Heart right ventricle (tissue), 16 donors: ENCODE measurements at places on chromosomes 5 and 9.
A peak's percentile ranks its signal among the peaks of the same experiment; 100 is the strongest.

DNA sequence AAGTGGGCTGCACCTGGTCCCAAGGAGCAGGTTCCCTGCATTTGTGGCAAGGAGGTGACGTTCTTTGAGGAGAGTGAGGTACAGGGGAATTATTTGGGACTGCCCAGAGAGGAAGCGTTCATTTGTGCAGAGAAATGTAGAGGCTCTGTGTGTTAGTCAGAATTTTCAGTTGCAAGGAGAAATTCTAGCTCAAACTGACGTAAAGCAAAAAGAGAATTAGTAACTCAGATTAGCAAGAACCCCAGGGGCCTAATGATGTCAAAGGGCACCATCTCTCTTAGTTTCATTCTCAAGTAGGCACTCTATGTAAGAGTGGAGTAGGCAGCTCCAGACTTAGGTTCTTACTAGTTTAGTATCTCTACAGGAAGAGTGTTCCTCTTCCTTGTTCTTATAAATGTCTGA lies 2.4 kb upstream of the TXN start:
- DNase-seq: no peak

DNA sequence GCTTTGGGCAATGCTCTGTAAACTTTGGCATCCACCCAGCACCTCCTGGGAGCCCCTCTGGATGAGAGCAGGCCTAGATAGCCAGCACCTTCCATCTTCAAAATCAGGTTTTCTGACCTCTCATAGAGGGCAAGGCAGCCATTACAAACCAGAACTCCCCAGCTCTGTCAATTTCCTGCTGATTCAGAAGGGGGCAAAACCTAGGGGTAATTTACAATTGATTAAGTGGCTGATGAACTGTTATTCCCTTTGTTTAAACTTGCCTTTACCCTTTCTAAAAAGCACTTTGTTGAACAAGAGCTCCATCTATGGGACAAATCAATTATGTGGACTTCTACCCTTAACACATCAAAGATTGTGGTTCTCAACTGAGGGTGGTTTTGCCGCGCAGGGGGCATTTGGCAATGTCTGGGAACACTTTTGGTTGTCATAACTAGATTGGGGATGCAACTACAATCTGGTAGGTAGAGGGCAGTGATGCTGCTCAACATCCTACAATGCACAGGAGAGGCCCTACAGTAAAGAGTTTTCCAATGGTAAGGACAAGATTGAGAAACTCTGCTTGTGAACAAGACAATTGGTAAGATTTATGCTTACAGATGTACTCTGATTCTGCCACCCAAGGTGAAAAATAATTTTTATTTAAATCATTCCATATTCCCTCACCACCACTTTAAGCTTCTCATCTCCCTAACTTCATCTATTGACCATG lies 184.1 kb downstream of the MARCHF11 start:
- DNase-seq: no peak

- no peak for DNase-seq
Measured at GRCh38 chr5:112329419-112330090, 89.5 kb downstream of the EPB41L4A start.

GRCh38 chr5:90378752-90379151 lies 30.8 kb downstream of the CETN3 start:
- no peak for DNase-seq

GRCh38 chr5:89457411-89458331 lies 574.7 kb upstream of the MEF2C start:
- peak; percentile 68 for DNase-seq

DNA sequence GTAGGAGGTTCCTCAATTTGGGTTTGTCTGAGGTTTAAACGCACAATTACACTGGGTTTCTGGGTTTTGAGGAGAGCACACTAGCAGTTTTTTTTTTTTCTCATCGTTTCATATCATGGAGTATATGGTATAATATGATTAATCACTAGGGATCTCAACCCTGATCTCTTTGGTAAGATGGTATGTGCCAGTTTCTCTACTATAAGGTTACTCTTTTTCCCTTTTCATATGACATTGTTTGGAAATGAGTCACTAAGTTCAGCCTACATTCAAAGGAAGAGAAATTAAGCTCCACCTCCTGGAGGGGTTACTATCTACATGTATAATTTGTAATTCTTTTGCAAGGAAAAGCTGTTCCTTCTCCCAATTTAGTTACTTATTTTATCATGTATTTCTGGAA lies 35.2 kb downstream of the MTRR start:
- no peak for DNase-seq

GRCh38 chr5:2517451-2517850 lies 234.0 kb downstream of the IRX2 start:
- DNase-seq: no peak

DNA sequence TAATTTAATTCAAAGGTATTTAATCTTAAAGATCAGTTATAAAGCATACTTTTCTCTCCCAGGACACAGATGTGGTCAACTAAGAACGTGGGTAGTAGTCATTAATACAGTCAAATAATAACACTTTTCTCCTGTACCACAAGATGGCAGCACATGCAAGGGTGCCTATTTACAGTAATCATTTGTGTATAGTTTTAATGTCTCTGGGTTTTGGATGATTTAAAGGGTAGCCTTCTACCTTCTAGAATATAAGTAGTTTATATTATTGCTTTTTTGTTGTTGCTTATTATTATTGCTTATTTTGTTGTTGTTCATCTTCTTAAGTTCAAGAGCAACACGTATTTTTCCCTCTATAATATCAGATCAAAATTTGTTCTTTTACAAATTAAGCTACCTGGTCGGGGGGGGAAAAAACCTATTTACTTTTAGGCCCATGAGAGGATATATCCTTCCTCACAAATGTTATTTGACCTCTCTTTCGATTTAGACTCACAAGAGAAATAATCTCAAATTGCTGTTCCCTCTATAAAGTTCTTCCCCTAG lies 59.6 kb upstream of the SLC27A6 start:
- peak; percentile 38 for DNase-seq

- DNase-seq: no peak
Measured at GRCh38 chr9:128627906-128628305, 28.7 kb downstream of the DYNC2I2 start.

- peak; percentile 34 for DNase-seq
Measured at GRCh38 chr9:123338710-123339665, 17.0 kb upstream of the CRB2 start.

DNA sequence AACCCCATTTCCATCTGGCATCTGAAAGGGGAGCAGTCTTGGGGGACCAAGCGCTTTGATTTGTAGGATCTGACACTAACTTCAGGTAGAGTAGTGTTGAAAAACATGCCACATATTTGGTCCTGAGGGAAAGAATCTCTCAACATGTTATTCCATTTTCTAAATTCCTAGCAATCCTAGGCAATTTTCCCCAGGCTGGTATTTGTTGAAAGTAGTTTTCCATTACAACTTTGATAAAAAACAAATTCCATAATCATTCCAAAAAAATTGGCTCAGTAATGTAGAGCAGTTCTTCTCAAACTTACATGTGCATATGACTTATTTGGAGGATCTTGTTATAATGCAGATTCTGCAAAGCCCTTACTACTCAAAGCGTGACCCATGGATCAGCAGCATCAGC lies 477.9 kb downstream of the ACTL7B start:
- DNase-seq: no peak

GRCh38 chr5:153700940-153701339 lies 210.5 kb downstream of the GRIA1 start:
- no peak for DNase-seq

DNA sequence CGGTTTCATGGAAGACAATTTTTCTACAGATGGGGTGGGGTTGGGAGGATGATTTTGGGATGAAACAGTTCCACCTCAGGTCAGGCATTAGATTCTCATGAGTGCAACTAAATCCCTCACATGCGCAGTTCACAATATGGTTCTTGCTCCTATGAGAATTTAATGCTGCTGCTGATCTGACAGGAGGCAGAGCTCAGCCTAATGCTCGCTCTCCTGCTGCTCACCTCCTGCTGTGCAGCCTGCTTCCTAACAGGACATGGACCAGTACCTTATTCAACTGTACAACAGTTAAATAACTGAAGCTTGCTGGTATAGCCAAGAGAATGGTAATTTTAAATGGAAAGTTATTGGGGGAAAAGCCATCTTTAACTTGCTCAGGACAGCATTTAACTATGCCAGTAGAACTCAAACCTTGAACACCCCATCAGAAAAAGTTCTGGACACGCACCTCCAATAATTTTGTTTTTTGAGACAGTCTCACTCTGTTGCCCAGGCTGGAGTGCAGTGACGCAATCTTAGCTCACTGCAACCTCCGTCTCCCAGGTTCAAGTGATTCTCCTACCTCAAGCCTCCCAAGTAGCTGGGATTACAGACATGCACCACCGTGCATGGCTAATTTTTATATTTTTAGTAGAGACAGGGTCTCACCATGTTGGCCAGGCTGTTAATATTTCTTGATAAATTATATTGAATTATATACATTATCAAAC lies 27.7 kb downstream of the HMGCR start:
- DNase-seq: no peak

- DNase-seq: peak; percentile 33
Measured at GRCh38 chr9:97773723-97774122, 76.6 kb upstream of the XPA start.

- no peak for DNase-seq
Measured at GRCh38 chr9:88308831-88309560, 79.2 kb upstream of the SPIN1 start.

DNA sequence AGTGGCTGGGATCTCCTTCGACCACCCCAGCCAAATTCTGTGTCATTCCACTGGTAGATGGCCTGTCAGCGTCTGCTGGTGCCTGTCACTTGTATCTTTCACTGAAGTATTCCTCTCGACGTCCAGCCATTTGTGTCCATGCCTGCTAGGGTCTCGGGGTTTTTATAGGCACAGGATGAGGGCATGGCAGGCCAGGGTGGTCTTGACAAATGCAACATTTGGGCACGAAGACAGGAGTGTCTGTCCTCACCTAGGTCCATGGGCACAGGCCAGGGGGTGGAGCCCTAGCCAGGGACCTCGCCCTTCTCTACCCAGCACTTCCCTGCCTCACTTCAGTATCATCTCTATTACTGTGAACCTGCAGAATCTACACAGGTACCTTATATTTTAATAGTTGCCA lies 2223.9 kb upstream of the ACO1 start:
- DNase-seq: no peak

DNA sequence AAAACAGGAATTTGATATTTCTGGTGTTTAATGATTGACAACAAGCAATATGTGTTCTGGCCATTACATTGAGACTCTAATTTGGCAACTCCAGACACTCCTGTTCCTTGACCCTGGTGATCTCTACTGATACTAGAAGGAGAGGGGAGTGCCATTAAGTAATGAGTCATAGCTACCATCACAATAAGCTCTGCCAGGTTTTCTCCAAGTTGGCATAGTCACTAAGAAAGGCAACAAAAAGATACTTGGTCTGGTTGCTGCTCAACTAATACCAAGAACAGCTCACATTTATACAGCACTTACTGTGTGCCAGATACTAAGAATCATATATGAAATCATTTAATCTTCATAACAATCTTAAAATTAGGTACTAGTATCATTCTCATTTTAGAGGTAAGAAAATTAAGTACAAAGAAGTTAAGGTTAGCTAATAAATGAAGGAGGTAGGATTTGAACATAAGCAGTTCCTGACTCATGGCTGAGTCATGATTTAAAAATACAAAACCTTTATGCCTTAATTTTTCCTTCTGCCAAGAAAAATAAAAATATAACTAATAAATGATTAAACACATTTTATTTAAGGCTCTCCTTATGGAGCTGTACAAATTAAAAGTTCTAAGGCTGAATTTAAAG lies 19.9 kb upstream of the PRXL2C start:
- no peak for DNase-seq

- DNase-seq: no peak
Measured at GRCh38 chr9:4375424-4376200, 75.7 kb upstream of the GLIS3 start.

- no peak for DNase-seq
Measured at GRCh38 chr9:130861372-130862180, 26.5 kb downstream of the ABL1 start.

DNA sequence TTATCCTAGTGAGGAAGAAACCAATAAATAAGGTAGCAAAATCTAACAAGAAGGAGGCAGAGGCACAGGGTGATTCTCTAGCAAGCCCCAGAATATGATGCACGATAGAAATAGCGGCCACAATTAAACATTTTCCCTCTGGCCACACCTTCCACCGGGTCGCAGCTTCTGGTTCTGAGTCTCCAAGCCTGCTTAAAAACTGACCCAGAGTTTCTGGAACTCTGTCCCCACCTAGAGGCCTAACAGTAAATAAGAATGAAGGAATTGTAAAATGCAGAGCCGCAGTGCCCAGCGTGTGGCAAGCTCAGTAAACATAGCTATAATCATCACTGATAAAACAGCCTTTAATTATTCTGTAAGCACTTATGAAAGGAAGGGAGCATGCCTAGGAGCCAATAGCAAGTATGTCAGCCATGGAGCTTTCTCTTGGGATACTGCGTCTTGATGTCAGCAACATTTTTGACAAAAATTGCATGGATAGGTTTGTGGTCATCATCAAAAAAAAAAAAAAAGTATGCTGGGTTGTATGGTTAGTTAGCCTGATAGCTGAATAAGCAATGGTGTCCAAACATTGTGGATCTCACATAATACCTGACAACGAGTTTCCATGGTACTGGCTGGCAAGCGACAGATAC lies 465.5 kb downstream of the DNAH5 start:
- DNase-seq: peak; percentile 8
